ENCODE measurements at places on chromosomes 4 and X.

DNA sequence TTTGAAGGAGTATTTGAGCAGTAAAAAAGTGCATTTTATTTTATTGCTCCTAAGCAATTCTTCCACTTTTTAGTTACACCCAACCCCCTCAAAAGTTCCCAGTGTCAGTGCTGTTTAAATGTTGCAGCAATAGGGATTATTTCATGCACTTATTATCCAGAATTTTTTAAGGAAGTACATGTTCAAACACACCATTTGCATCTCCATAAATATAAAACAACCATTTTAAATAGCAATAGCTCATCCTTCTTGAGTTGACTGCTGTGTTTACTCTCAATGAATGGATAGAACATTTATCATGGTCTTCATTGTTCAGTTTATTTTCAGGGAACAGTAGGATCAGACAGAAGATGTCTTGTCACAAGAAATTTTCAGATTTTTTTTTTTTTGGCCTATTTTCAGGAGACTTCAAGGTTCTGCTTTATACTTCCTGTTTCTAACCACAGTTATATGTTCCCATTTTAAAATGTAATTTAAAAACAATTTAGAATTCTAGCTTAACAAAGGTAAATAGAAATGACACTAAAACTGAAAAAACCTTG is 171.9 kb downstream of the TMA16 start:
- no peak for DNase-seq

DNA sequence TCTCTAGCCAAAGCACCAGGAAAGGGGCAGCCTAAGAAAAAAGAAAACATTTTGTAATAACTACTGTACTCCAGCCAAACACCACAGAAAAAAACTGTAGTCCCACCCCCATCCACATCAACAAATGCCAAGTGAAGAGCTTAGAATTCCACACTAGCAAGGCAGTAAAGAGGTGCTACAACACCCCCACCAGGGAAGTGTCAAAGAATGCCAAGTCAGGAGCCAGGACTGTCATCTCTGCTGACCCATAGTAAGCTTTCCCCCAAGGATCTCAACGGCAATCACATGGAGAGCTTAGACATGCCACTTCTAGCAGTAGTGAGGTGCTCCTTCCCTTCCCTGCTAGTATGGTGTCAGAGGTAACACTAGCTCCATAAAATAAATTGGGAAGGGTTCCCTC is 34.4 kb upstream of the CCDC160 start:
- no peak for DNase-seq

DNA sequence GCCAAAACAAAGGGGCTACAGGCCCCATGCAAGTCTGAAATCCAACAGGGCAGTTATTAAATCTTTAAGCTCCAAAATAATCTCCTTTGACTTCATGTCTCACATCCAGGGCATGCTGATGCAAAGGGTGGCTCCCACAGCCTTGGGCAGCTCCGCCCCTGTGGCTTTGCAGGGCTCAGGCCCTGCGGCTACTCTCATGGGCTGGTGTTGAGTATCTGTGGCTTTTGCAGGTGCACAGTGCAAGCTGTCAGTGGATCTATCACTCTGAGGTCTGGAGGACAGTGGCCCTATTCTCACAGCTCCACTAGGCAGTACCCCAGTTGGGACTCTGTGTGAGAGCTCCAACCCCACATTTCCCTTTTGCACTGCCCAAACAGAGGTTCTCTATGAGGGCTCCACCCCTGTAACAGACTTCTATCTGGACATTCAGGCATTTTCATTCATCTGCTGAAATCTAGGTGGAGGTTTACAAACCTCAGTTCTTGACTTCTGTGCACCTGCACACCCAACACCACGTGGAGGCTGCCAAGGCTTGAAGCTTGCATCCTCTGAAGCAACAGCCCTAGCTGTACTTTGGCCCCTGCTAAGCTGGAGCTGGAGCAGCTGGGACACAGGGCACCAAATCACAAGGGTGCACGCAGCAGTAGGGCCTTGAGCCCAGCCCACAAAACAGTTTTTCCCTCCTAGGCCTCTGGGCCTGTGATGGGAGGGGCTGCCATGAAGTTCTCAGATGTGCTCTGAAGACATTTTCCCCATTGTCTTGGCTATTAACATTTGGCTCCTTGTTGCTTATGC is 154.8 kb upstream of the PDE5A start:
- DNase-seq: no peak

DNA sequence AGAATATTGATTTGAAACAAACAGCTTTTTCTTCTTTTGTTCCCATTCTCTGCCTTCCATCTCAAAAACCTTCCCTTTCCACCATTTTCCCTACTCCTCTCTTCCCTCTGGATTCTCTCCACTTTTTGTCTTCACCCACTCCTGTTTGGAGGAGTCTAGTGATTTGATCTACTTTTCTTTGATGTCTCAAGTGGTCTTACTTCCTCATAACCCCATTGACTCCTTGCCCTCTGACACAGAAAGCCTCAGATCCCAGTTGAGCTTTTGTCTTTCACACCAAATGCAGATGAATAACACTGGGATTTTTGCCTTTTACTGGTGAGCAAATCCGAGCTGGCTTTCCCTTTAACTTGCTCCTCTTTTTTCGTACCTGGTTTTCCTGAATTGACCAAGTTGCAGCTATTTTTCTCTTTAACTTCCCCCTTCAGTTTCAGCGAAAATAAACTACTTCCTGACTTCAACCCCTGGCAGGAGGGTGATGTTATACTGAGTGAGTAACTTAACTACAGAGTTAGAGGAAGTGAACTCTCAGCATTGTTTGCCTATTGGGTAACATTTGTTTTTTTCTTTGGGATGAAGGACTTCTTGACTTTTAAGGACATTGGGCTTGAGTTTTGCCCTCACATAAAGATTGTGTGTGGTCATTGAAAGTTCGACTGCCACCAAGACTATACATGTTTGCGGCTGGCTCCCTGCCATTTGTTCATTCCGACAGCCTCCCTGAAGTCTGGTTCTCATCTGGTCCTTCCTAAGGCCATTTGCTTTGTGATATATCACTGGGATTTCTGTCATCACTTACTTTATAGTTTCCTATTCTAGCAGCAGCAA is 392.8 kb upstream of the NR3C2 start:
- no peak for DNase-seq

DNA sequence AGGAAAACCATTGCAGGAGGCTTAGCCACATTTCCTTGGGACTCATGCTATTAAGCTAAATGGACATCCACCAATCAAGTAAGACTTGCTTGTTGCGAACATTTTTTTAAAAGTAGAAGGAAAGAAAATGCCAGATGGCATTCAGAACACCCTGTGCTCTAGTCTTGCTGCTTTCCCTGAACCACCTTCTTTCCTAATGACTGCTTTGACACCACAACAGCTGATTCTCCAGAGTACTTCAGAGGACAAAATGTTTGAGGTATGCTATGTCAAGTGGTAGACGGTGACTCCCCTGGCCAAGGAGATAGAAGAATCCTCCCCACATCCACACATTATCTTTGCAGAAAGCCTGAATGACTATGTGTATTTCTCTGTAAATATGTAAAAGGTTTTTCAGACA is 65.4 kb downstream of the ANK2 start:
- DNase-seq: no peak

DNA sequence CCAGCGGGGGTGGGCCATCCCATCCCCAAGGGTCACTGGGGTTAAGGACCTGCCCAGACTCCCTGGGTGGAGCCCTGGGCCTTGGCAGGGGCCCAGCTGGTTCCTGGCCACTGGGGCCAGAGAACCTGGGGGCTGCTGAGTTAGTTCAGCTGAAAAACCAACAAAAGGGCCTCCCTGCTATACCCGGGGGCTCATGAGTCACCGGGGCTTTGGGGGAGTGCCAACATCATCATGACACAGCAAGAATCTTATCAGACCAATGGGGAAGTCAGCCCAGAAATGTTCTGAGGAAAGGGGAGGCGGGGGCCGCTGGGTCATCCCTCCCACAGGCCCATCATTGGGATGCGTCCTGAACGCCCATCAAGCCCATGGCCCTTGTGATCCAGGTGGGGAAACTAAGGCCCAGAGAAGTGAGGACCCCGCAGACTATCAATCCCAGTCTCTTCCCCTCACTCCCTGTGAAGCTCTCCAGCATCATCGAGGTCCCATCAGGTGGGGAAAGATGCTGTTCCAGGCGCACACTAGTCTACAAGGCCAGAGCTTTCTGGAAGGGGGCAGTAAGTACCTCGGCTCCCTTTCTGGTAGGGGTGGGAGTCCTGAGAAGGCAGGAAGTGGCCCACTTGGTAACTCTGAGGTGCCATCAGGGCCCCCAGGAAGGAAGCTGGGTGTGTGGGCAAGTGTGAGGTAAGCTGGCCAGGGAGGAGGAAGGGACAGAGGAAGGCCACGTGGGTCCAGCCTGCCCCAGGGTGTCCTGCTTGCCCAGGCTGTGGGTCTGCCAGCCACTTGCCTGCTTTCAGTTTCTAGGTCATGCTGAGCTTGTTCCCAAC is 4.5 kb downstream of the G6PD start:
- DNase-seq: no peak

DNA sequence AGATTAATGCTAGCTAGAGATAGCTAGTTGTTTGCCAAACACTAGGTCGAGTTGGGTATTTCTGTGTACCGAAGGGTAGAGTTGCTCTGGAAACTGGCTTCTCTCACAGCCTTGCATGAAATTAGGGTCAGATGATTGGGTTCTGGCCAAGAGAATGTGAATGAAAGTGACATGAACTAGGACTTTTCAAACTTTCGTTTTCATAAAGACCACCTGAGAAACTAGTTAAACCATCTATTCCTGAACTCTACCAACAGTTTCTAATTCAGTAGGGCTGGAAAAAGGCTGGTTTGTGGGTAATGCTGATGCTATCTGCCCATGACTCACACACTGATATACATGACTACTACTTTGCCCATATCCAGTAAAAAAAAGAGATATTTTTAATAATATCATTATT is 157.6 kb downstream of the GASK1B start:
- no peak for DNase-seq

GRCh38 chr4:25154594-25155265 is 5.5 kb downstream of the SEPSECS start:
- no peak for DNase-seq

DNA sequence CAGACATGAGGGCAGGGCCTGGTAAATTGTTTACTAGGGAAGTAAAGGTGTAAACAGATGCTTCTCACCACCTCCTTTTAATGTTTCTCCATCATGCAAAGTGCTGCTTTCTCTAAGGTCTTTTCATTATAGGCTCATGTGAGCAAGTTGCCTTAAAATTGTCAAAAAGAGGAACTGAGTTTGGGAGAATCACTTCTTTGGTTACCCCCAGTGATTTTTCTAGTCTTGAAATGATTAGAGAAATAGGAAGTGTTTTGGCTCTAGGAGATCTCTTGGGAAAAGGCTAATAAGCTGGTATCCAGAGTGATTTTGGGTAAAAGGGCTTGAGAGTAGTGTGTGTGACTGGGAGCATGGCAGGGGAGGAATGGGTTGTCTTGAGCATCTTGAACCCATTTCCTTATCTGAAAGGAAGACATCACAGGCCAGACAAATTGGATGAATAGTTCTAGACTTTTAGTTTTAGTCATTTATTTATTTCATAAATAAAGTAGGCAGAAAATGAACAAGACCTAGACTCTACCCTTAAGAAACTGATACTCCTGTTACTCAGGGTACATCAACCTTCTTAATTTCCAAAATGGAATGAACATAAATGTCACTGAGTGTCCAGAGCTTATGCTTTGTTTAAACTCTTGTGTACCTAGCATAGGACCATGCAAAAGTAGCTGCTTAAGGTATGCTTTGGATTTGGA is 14.2 kb downstream of the GRPR start:
- DNase-seq: no peak

DNA sequence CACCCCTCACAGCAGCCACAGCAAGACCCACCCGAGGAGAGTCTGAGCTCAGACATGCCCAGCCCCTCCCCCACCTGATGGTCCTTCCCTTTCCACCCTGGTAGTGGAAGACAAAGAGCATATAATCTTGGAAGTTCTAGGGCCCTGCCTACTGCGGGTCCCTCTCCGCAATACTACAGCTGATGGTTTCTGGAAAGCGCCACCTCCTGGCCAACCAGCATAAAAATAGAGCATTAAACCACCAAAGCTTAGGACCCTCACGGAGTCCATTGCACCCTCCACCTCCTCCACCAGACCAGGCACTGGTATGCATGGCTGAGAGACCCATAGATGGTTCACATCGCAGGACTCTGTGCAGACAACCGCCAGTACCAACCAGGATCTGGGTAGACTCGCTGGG is 78.2 kb downstream of the SH3BGRL start:
- DNase-seq: no peak

DNA sequence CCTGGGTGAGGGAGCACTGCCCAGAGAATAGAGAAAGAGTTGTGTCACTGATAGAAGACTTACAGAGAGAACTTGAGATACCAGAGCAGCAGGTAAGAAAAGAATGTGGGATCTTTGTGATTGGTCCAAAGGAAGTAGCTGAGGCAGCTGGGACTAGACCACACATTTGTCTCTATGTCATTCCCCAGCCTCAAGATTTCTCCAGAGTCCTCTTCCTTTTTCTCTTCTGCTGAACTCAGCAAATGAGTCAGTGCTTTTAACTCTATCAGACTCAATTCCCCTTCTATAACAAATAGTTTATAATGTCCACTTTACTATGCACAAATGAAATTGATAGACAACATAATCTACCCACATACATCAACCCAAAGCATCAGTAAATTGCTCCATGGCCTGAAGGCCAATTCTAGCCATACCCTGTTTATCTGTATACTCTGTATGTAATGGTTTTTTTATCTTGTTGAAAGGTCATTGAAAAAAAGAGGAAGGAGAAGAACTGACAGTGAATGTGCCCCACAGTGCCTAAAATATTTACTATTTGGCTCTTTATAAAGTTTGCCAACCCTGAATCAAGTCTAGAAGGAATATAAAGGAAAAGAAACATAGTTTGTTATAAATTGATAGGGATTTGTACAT is 38.2 kb downstream of the ETDC start:
- no peak for DNase-seq

- no peak for DNase-seq
Measured at GRCh38 chrX:115493015-115493414, 68.0 kb upstream of the PLS3 start.

GRCh38 chr4:186092296-186092695 is 12.2 kb upstream of the FAM149A start:
- DNase-seq: no peak

DNA sequence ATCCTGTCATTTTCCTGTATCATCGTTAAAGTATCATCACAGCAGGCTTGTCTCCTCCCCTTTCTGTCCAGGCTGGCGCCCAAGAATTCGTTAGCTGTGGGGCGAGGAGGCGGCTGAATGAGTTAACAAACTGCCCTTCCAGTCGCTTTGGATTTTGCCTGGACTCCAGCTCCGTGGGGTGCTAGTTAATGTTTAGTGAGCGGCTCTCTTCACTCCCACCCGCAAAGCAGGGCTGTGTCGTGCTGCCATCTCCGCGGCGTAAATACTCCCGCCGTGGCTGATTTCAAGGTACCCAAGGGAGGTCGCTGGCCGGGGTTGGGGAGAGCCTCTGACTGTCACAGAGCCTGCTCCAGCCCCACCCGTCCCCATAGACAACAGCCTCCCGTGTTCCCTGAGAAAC is 44.9 kb upstream of the SPRY1 start:
- DNase-seq: no peak
